Stimulated activated CD4-positive, alpha-beta T cell treated with anti-CD3 and anti-CD28 coated beads, Interleukin-4, amount 100 ng/mL, for 24 hours (primary cell): ENCODE measurements at places on chromosomes 4 and X.

GRCh38 chr4:65580551-65580950, 89.7 kb downstream of the EPHA5 start:
- DNase-seq: no peak

DNA sequence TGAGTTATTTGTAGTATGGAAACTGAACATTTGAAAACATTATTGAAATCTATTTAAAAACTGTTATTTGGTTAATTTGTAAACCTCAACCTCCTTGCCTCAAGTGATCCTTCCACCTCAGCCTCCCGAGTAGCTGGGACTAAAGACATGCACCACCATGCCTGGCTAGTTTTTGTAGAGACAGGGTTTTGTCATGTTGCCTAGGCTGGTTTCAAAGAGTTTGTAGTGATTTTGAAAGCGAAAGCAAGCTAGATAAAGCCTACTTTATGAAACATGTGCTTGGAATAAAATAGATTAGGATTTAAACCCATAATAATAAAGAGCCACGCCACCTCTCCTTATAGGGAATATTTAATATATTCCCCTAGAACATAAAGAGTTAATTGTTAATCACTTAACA, 23.5 kb downstream of the ARSJ start:
- no peak for DNase-seq

DNA sequence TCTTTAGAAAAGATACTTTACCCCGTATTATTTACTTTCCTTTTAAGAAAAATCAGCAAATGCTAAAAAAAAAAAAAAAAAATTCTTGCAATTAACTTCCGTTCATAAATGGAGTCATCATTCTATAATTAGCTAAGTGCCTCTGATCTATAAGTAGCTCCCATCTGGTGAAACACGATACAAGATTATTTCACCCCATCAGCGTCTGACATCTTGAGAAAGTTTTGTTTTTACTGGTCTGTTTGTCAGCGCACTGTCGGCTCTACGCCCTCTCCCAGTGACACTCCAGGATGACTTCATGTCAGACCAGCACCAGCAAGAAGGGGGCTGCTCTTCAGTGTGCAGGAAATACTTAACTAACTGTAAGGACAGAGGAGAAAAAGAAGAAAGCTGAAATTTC, 108.3 kb downstream of the AFAP1 start:
- DNase-seq: peak; percentile 66

- DNase-seq: no peak
These were observed 160.2 kb downstream of the SOWAHB start for GRCh38 chr4:76737771-76738085.

- DNase-seq: no peak
These were observed 26.7 kb downstream of the OTC start for GRCh38 chrX:38379088-38379487.

DNA sequence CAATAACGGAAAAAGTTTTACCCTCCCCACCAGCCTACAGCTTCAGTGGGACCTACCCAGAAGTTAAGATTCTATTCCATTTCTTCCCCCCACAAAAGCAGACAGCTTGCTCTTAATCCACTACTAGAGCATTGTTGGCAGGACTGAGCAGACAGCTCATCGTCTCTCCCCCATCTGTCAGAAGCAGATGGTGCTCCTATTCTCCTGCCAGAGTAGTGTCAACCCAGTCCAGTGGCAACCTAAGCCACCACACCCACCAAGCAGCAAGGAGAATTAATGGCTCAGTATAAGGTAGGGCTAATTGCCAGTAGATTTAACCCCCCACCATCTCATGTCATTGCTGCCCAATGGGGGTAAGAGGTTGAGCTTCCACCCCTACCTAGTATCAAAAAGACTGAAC, 62.0 kb downstream of the AWAT2 start:
- DNase-seq: no peak

DNA sequence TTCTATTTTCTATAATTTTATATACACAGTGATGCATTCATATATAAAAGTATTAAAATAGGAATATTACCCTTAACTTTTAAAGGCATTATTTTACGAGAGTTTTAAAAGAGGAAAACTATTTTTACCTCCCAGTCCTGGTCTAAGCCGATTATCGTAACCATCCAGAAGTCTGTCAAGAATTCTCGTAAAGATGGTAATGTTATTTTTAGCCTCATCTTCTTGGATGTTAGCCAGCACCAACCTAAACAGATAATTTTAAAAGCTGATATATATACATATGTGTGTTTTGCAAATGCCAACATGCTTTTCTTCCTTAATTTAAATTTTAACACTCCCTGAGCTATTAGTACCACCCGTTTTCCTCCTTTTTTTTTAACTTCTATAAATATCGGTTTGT, 4.0 kb downstream of the GABRA2 start:
- DNase-seq: no peak

DNA sequence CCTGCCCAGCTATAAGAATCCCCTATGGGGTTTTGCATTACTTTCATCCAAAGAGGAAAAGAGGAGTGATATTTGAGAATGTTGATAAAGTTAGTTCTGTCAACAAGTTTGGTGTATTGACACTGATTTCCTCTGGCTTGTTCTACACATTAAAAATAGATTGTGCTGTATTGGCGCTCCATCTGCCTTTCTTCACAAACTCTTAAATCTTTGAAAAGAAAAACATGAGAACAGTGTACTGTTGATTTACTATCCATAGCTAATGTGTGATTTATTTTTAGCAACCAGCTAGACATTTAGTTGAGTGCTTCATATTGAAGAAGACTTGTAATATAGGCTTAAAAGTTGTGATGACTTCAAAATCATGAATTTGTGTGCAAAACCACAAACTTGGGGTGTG, 261.2 kb upstream of the ANKRD50 start:
- no peak for DNase-seq

- DNase-seq: no peak
These were observed 29.0 kb upstream of the SMS start for GRCh38 chrX:21911481-21911880.

DNA sequence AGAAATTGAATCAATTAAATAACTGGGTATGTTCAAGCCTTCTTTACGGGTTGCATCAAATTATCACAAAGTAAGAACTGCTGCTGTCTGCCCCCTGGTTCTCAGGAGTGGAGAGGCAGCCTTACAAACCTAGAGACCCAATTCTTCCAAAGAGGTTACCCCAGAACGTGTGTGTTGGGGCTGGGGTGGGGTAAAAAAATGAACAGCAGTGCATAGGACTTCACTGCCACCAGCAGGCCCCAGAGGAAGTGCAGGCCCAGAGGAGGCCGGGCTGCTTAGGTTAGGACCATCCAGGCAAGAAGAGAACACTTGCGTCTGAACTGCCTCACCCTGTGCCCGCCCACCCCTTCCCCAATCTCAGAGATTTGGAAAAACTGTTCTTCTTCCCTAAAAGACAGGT, 1.5 kb upstream of the NWD2 start:
- DNase-seq: no peak

DNA sequence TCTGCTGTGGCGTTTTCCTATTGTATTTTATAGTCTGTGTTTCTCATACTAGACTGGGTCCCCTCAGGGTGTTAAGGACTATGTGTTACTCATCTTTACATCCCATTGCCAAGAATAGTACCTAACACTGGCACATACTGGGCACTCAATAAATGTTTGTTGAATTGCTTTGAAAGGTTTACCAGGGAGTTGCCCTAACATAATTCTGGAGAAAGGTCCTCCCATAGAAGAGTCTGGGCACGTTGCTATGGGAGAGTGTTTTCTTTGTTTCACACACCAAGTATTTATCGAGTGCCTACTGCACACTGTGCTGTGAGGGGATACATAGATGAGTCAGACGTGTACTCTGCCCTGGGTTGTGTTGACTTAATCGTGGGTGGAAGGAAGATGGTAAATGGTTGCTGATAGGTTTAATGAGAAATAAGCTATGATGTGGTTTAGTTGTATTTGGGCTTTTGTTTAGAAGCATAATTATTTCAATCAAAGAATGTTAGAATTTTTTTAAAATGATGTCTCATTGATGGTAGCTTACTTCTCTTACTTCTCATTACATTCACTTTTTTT, 42.9 kb downstream of the AFF1 start:
- DNase-seq: no peak

- DNase-seq: no peak
These were observed 51.1 kb downstream of the SH3KBP1 start for GRCh38 chrX:19836337-19836736.

GRCh38 chrX:63513825-63514568, 162.9 kb upstream of the SPIN4 start:
- DNase-seq: no peak

DNA sequence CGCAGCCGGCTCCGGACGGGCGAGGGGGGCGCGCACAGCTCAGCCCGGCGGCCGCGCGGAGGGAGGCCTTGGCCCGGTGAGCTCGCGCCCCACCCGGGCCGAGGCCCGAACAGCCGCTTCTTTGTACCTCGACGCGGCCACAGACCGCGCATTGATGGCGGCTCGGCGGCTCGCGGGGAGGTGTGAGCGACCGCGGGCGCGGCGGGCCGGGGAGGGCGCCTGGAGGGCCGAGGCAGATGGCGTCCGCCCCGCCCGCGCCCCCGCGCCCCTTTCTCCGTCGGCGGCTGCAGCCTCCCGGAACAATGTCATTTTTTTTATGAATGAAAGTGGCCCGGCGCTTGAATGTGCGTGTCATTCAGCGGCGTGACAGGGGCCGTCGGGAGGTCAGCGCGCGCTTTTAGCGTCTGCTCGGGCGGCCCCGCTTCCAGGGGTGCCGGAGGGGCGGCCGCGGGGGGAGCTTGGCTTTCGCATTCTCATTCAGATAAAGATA, 1.8 kb downstream of the FGFR3 start:
- no peak for DNase-seq

GRCh38 chr4:101019313-101019712, 328.0 kb downstream of the PPP3CA start:
- peak; percentile 13 for DNase-seq

DNA sequence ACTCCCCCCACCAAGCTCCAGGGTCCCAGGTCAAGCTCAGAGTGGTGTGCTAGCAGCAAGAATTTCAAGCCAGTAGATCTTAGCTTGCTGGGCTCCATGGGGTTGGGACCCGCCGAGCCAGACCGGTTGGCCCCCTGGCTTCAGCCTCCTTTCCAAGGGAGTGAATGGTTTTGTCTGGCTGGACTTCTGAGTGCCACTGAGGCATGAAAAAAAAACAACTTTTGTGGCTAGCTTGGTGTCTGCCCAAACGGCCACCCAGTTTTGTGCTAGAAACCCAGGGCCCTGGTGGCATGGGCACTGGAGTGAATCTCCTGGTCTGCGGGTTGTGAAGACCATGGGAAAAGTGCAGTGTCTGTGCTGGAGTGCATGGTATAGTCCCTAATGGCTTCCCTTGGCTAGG, 82.6 kb downstream of the NBDY start:
- DNase-seq: no peak

DNA sequence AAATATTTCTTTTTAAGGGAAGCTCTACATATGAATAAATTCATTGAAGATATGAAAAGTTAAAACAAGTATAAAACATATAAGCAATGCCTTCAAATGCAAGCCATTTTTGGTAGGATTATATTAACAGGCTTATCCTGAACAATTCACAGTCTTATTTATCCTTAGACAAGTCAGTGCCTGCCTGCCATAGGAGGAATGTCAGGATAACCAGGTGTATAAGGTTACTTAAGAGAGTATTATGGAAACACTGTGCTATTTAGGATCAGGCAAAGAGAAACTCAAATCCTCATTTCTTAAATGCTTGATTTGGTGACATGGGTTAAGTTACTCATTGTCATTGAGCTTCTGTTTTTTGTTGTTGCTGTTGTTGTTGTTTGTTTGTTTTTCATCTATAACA, 2029.9 kb upstream of the AGA start:
- DNase-seq: no peak

- no peak for DNase-seq
These were observed 57.0 kb upstream of the PLAC8 start for GRCh38 chr4:83171436-83172039.

DNA sequence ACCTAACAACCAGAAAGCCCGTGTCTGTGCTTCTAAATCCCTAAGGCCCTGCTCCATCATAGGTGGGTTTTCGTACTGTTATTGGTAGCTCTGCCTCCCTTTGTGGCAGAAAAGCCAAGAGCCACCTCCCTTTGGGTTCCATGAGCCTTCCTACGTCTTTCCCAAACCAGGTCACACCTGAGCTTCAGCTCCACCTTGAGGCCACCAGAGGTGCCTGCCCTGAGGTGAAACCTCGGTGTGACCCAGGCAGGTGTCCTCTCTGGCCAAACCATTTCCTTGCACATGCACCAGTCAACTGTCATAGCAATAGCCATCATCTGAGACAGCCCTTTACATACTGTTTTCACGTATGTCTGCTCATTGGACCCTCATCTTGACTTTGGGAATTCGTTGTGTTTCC, 188.0 kb upstream of the RBPJ start:
- DNase-seq: no peak

GRCh38 chr4:27020203-27020602, 159.6 kb downstream of the STIM2 start:
- DNase-seq: no peak
